Stimulated activated CD8-positive, alpha-beta memory T cell treated with anti-CD3 and anti-CD28 coated beads, Interleukin-2, amount 100 ng/mL, for 1 hour (primary cell): ENCODE measurements at places on chromosomes 12 and 14.

GRCh38 chr14:38951451-38951850 lies 151.6 kb downstream of the SEC23A start:
- no peak for DNase-seq

DNA sequence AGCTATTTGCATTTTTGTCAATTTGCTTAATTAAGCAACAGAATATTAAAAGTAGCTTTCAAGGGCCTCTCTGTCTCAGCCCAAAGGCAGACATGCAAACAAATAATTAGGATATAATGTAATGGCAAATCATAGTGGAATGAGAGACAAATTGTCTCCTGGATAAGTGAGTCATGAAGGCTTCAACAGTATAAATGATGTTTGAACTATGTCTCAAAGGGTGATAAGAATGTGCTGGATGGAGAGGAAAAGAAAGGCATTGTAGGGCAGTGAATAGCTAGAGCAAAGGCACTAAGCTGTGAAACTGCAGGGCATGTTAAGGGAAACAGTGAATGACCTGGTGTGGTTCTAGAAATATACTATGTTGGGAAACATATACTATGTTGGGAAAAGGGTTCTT lies 53.5 kb upstream of the PPP1R12A start:
- DNase-seq = no peak

DNA sequence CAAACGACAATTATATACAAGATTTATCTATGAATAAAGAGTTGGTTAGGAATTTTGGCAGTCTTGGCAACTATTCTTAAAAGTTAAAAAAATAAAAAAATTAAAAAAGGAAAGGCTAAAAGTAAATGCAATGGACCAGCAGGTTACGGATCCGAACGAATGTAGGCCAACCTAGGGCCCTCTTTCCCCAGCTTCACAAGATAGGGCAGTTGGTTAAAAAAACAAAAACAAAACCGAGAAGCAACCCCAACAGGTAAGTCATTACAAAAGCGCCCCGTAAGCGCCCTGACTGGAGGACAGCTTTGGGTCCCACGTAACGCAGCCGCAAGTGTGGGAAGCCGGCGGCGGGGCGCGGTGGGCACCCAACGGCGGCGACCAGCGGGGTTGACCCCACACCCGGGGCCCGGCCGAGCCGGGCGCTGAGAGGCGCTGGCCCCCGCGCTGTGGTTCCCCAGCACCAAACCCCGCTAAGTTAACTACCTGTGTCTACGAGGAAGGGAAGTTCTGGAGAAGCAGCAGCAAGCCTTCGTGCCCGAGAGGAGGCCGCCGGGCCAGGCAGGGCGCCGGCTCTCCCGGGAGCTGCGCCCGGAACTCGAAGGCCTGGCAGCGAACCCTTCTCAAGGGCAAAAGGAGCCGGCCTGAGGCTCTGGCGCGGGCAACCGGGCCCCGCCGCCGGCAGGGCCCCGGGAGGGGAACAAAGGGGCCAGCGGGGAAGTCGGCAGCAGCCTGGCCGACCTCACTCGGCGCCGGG lies 882 bp downstream of the HECTD1 start:
- peak; percentile 18 for DNase-seq

DNA sequence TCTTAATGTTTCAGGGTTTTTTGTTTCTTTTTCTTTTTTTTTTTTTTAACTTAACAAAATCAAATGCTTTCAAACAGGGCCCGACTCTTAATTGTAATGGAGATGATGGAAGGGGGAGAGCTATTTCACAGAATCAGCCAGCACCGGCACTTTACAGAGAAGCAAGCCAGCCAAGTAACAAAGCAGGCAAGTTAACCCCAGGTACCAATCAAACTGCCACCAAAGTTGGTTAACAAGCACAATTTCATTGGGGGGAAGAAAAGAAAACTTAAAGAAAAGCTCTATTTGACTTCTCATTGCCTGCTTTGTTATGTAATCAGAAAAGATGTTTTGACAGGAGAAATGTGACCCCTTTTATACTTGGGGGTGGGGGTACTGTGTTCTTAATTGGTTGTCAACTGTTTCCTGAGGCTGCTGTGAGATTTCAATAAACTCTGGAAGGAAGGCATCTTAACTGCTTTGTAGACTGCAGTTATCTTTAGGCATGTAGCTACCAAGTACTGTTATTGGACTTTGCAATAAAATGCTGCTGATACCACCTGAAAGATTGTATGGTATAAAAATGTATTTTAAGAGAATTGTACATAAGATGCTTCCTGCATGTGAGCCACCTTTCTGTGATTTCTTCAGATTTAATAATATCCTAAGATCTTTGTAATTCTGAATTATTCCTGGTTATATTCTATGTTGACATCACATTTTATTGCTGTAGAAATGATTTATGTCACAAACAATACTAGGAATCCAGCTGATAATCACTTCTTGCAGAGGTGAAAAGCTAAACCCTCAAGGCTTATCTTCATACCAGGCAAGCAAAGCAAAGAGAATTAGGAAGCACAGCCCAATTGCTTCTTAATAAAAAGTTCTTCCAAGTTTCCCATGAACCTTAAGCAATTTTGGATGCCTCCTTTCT lies 26.9 kb downstream of the MAPKAPK5 start:
- DNase-seq = no peak

DNA sequence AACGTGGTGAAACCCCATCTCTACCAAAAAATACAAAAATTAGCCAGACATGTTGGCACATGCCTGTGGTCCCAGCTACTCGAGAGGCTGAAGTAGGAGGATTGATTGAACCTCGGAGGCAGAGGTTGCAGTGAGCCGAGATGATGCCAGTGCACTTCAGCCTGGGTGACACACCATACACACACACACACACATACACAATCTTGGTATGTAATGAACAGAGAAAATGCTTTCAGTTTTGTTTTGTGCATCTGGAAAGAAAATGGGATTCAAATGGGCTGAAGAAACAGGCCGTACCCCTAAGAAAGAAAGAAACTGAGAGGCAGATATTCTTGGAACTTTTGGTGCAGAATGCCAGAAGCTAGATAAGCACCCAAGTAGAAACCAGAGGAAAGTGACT lies 107.2 kb downstream of the PDE3A start:
- DNase-seq = no peak

DNA sequence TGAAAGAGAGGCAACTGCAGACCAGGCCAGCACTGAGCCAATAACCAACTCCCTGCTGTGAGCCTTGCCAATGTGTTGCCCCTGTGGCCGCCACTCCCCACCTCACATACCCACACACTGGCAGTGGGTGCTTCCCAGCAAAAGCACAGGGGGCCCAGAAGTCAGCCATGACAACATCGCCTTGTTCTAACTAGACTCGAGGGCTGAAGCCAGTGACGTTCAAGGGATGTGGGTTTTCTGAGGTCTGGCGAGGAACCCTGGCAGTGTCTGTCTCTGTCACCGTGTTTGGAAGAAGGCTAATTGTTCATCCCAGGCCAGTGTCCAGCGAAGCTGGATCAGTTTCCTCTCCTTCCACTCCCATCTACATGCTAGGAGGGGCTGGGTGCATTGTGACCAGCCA lies 311.8 kb upstream of the AMIGO2 start:
- peak; percentile 39 for DNase-seq

GRCh38 chr12:15636060-15636890 lies 152.9 kb downstream of the EPS8 start:
- DNase-seq = no peak

- no peak for DNase-seq
These were observed 133.6 kb upstream of the DNM1L start for GRCh38 chr12:32545413-32545980.

GRCh38 chr12:121829250-121829918 lies 25.6 kb downstream of the SETD1B start:
- no peak for DNase-seq

- DNase-seq = no peak
These were observed 11.6 kb downstream of the PLEKHG3 start for GRCh38 chr14:64715628-64716412.

DNA sequence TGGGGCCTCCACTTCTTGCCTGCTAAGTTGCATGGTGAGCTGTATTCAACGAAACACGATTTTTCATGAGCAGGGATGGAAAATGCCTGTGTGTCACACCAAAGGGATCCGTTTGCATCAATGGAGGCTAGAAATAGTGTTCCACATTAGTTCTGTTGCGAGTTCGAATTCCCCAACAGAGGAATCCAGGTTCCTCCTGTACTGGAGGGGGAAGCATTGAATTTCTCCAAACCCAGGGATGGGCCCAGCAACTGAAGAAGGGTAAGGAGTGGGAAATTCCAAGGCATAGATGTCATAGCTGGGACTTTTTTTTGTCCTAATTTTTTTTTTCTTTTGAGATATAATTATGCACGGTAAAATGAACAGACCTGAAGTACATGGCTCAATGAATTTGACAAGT lies 336.2 kb downstream of the DPF3 start:
- no peak for DNase-seq

DNA sequence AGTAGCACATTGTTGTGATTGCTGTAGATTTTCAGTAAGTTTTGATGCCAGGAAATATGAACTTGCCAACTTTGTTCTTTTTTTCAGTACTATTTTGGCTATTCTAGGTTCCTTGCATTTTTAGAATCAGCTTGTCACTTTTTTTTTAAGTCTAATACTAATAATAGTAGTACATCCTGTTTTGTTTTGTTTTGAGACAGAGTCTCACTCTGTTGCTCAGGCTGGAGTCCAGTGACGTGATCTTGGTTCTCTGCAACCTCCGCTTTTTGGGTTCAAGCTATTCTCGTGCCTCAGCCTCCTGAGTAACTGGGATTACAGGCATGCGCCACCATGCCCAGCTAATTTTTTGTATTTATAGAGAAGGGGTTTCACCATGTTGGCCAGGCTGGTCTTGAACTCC lies 16.5 kb downstream of the PWP1 start:
- DNase-seq = no peak

GRCh38 chr12:69925291-69925690 lies 100.3 kb downstream of the MYRFL start:
- DNase-seq = no peak

- DNase-seq = no peak
These were observed 6.1 kb upstream of the PSMA3 start for GRCh38 chr14:58238252-58239243.

GRCh38 chr12:40222247-40222646 lies 2.5 kb upstream of the LRRK2 start:
- DNase-seq = no peak

DNA sequence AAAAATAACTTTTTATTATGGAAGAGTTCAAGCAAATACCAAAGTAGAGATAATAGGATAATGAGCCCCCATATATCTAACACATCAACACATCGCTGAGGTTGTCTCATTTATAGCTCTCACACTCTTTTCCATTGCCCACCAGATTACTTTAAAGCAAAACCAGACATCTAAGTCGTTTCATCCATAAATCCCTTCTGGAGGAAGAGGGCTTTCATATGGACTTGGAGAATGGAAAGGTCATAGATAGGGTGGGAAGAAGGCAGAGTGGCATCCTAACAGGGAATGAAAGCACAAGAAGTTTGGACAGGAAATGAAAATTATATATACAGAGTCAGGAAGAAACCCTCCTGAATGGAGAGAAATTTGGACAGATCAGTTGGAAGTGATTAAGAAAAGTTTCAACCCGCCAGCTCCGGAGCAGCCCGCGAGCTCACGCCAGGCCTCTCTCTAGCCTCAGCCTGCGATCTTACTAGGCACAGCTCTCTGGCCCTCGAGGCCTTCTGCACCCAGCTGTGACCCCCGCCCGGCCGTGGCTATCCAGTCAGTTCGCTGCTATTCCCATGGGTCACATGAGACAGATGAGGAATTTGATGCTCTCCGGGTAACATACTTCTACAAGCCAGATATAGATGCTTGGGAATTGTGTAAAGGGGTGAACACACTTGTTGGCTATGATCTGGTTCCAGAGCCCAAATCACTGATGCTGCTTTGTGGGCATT lies 48.4 kb upstream of the NID2 start:
- no peak for DNase-seq

GRCh38 chr12:96108321-96108720 lies 72.9 kb upstream of the LTA4H start:
- DNase-seq = no peak

- no peak for DNase-seq
These were observed 12.3 kb downstream of the CRACR2A start for GRCh38 chr12:3740480-3741231.

DNA sequence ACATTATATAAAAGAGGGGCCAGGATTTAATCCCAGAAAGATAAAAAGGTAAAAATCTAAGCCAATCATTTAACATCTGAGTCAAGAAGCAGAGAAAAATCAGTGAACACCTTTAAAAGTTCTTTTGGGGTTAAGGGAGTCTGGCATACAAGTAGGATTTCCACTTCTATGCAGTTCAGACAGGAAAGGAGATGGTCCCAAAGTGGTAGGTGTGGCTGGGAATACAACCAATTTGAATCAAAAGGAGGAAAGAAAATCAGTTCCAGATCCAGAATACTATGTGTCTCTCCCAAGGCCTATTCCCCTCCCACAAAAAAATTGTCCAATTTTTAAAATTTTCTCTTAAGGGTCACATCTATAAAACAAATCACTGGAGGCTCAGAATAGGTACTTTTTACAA lies 167.4 kb downstream of the PHLDA1 start:
- no peak for DNase-seq

DNA sequence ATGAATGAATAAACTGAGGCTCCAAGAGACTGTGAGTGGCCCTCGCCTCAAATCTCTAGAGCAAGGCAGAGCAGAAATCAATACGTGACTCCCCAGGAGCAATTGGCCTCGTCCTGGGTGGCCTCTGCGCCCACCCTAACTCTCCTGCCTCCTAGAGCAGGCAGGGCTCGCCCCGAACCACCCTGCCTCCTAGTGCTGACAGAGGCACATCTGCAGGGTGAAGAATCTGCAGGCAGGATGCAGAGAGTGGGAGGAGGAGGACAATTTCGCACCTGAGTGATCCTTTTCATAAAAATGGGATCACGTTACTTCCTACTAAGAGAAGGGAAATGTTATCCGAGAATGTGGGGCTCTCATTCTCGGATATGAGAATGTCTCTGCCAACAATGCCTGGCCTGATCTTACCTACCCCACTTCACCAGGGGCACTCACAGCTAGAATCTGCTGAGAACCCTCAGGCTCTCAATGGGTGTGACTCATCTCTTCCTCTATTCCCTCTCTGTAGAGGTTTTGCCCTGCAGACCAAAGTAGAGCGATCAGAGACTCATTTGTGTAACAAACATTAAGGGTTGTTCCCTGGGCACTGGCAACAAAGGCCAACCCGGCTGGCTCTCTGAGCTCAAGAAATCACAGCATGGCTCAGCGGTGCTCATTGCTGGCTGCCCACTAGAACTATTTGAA lies 61.7 kb upstream of the BCL2L14 start:
- DNase-seq = no peak

DNA sequence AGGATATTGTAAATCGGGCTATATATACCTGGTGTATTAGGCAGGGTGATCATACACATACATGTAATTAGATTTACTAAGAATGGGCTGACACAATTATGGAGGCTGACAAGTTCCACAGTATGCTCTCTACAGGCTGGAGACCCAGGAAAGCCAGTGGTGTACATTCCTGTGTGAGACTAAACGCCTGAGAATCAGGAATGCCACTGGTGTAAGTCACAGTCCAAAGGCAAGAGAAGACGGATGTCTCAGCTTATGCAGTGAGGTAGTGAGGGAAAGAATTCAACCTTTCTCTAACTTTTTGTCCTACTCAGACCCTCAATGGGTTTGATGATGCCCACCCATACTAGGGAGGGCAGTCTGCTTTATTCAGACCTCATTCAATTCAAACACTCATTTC lies 57.1 kb downstream of the METTL25 start:
- DNase-seq = no peak

- no peak for DNase-seq
These were observed 39.7 kb downstream of the DHRS2 start for GRCh38 chr14:23675906-23676305.

- DNase-seq = no peak
These were observed 66.5 kb upstream of the DIO3 start for GRCh38 chr14:101494826-101495225.
